ENCODE measurements at places on chromosomes 12 and 14.
A peak's percentile ranks its signal among the peaks of the same experiment; 100 is the strongest.

DNA sequence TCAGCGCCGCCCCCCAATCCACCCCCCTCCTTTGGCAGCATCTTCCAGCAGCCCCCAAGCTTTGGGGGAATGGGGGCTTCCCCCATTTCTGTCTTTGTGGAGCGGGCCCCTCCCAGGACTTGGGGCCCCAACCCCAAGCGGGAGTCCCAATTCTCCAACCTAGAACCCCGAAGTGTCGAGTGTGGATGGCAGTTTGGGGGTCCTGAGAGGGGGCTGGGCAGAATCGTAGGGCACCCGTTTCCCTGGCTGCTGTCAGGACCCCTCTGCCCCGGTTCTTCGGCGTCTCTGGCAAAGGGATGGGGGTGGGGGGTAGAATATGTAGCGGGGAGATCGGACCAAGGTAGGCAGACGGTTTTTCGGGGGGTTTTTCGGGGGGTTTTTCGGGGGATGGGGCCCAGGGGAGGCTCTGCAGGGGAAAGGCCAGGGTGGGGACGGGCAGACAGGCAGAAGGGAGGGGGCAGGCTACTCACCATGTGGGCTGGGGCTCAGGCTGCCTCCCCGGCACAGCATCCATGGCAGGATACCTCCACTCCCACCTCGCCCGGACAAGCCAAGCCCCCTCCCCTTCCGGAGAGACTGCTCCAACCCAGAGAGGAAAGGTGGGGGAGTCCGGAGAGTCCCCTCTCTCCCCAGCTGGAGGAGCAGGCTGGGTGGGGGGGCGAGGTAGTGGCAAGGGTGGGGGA, 739 bp downstream of the JPH4 start:
- no peak for DNase-seq

DNA sequence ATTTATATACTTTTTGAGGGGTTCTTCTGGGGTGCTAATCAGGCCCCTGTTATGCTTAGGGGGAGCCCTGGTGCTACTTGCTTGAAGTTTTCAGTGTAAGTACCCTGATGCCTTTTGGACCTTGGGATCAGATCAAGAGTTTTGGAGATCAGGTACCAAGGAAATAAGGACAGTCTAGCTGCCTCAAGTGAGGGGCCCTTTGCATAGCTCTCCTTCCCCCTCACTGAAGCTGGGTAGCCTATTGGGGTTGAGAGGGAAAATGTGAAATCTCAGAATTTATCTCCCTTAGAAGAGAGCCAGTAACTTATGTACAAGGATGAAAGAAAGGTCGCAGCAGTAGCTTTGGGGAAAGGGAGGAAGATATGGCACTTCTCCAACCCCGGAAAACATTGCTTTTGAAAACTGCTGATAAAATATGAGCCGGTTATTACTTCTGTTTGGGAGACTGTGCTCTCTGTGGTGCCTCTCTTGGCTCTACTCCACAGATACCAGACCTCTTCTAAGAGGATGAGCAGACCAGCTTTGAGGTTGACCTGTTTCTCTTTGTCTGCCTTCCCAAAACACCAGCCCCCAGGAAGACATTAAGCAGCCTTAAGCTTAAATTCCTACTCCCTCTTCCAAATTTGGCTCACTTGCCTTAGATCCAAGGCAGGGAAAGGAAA, 8.8 kb upstream of the AMHR2 start:
- DNase-seq: no peak

GRCh38 chr14:65940056-65940735, 527.7 kb downstream of the FUT8 start:
- DNase-seq: no peak

DNA sequence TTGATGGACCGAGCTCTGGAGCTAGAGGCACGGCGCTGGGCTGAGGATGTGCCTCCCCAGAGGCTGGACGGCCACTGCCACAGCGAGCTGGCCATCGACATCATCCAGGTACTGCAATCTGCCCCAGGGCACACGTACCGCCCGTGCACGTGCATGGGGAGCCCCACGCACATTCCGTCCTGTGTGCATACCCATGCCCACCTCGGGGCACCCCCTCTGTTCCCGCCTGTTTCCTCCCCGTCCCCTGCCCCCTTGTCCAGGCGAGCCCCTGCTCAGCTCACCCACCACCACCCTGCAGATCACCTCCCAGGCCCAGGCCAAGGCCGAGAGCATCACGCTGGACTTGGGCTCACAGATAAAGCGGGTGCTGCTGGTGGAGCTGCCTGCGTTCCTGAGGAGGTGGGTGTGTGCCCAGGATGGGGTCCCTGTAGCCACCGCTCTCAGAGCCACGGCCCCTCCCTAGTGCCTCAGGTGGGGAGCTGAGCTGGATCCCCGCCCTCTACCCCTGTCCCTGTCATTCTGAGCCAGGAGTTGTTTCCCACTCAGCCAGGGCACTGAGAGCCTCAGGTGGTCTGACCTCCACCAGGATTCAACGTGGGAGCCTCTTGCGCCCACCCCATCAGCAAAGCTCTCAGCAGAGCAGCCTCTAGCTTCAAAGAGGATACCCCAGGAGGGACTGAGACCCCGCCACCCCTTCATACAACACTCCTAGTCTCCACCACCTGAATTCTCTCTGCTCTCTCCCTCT, 6.9 kb downstream of the TNFAIP2 start:
- no peak for DNase-seq

DNA sequence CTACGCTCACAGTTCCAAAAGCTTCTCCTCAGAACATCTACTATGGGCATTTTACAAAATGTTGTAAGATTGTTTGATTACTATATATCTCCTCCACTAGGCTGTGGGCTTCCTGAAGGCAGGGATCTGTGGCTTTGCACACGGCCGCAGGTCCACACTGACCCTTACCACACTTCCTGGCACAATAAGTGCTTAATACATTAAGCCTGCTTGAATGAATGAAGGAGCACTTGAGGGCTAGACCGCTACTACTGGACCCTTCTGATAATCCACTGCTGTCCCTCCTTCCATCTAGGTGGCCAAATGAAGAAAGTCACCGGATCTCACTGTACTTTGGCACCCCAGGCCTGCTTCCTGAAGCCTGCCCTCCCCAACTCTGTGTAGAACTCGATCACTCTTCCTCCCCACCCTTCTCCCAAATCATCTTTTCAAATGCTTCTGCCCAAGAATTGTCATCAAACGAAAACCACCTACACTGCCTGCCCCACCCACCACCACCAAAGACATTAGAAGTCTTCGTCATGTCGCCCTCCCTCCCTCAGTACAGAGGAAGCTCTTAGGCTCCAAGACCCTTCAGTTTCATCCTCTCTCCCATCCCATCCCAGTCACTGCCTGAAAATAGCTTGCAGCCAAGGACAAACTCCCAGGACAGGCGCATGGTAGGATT, 596 bp upstream of the ZBTB39 start:
- no peak for DNase-seq

- peak; percentile 85 for DNase-seq
Measured at GRCh38 chr12:6961278-6961694, 9.2 kb downstream of the PHB2 start.

- no peak for DNase-seq
Measured at GRCh38 chr14:104161602-104162367, 23.4 kb downstream of the KIF26A start.

- no peak for DNase-seq
Measured at GRCh38 chr14:23104591-23105347, at the start of gene CIROP. CIROP (minus strand) TSS chr14:23104989; CDS start chr14:23104920, 69 bp downstream.

DNA sequence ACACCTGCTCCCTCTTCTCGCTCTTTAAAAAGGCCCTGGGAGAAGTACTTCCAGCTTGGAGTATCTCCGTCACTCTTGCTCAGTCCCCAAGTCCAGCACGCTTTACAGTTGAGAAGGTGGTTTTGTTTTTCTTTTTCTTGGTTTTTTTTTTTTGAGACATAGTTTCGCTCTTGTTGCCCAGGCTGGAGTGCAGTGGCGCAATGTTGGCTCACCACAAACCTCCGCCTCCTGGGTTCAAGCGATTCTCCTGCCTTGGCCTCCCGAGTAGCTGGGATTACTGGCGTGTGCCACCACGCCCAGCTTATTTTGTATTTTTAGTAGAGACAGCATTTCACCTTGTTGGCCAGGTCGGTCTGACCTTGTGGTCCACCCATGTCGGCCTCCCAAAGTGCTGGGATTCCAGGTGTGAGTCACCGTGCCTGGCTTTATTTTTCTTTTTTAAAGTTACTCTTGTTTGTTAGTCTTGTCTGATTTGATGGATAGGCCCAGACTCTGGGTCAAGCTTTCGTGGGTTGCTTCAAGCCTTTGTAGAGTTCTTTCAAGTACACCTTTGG, 1.9 kb downstream of the TDRD9 start:
- DNase-seq: no peak

GRCh38 chr14:90836692-90837063, 20.4 kb upstream of the TTC7B start:
- DNase-seq: no peak

DNA sequence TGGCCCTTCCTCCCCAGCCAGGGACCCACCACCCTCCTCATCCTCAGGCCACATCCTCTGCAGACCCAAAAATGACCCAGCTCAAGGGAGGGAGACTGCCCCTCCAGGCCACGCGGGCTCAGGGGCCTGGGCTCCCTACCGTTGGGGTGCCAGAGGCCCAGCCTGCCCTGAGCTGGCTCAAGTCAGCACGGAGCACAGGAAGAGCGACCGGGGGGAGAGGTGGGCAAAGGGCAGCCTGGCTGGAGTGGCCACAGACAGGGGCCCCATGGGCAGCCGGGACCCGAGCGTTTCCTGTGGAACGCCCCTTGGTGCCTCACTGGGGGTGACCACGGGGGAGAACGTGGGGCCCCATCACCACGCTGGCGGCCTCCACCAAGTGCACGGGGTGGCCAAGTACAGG, 10.7 kb downstream of the JAG2 start:
- DNase-seq: no peak

- DNase-seq: no peak
Measured at GRCh38 chr12:119644930-119645329, 23.0 kb upstream of the PRKAB1 start.

- DNase-seq: peak; percentile 81
Measured at GRCh38 chr14:52918486-52918885, 32.4 kb downstream of the FERMT2 start.

- peak; percentile 57 for DNase-seq
Measured at GRCh38 chr12:94532490-94533422, 73.1 kb upstream of the CEP83 start.

GRCh38 chr14:99679543-99679942, 4.6 kb upstream of the CYP46A1 start:
- DNase-seq: no peak

GRCh38 chr14:54881761-54882401, 20.7 kb downstream of the GCH1 start:
- peak; percentile 53 for DNase-seq

- no peak for DNase-seq
Measured at GRCh38 chr12:109841356-109841755, 8.2 kb upstream of the TRPV4 start.

GRCh38 chr12:62711631-62712241, 223.2 kb downstream of the PPM1H start:
- DNase-seq: no peak

DNA sequence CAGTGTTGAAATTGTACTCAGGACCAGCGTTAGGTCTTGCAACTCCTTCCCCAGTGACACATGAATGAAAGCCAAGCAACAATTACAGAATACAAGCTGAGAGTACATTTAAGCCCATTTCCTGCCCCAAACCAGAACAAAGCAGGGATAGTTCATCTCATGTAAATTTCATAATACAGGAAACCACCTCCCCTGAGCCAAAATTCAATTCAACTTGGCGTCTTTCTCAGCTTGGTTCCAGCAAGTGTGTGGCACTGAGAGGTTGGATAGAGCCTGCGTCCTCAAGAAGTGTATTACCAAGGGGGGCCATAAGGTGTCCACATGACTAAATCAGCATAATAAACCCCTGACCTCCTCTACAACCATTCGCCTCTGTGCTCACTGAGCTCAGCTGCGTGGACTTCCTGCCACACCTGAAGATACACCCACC, 278.9 kb upstream of the CRY1 start:
- DNase-seq: peak; percentile 64

GRCh38 chr14:101069666-101070362, 166.3 kb upstream of the RTL1 start:
- DNase-seq: no peak

DNA sequence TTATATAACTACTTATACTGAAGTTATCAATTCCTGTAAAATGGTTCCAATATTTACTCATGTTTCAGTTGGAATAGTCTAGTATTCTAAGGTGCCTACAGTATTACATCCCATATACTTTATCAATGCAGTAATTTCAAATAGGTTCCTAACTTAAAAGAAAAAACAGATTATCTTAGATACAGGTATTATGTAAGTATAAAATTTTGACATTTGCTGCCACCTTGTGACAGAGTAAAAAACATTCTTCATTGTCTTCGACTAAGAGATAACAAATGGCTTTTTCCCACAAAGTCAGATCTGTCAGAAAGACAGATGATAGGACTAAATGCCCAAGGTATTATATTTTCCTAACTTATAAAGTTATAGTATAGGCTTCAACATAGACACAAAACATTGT, 78.7 kb downstream of the TXNDC16 start:
- peak; percentile 46 for DNase-seq

Data from CD4-positive, alpha-beta memory T cell (primary cell).